D721Med (cell line): ENCODE measurements at places on chromosomes 3 and 15.

GRCh38 chr15:51735228-51736010 is 2.0 kb downstream of the LYSMD2 start:
- no peak for DNase-seq

- DNase-seq, result no peak
Observed at GRCh38 chr3:115336836-115337235, 189.7 kb upstream of the ZBTB20 start.

DNA sequence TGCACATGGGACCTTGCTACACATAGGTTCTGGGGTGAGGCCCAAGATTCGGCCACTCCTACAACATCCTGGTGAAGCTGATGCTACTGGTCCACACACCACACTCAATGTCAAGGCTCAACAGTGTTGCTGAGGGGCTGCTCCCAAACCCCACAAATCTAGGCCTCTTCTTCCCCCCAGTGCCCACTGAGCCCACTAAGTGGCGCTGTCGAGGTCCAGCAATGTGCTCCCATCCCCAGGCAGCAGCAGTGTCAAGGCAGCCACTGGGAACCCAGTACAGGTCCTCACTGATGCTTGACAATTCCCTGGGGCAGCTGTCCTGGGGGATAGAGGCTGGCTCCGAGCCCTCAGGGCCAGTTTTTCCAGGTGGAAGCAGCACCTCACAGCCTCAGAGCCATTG is 21.5 kb downstream of the SCN5A start:
- DNase-seq, result no peak

- DNase-seq, result no peak
Observed at GRCh38 chr3:194225418-194225812, 89.5 kb downstream of the HES1 start.

DNA sequence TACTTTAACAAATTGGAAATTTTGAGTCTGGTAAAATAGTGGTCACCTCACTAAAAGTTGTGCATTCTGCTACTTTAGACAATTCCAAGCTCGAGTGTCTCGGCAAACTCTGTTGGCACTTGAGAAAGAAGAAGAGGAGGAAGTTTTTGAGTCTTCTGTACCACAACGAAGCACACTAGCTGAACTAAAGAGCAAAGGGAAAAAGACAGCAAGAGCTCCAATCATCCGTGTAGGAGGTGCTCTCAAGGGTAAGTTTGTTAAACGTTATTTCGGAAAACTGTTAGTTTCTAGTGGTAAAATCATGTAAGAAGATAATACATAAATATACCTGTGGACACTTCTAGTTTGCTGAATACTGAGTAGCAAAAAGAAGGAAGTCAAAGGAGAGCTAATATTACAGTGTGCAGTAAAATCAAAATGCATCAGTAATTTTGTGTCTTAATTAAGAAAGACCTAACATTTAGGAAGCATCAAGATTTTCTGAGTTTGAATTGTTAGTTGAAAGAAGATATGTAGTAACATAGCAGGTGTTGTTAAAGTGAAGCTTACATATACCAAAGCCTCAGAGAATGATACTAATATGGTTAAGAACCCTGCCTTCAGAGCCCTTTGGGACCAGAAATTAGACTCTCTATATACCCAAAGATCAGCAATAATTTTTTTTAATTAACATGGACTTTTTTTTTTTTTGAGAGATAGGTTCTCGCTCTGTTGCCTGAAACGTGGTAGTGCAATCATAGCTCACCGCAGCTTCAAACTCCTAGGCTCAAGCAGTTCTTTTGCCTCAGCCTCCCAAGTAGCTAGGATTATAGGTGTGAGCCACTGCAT is 23.0 kb downstream of the BUB1B start:
- DNase-seq, result no peak

GRCh38 chr3:196875258-196875657 is 7.5 kb downstream of the SENP5 start:
- no peak for DNase-seq

GRCh38 chr3:143337387-143337786 is 217.8 kb downstream of the CHST2 start:
- DNase-seq, result no peak

DNA sequence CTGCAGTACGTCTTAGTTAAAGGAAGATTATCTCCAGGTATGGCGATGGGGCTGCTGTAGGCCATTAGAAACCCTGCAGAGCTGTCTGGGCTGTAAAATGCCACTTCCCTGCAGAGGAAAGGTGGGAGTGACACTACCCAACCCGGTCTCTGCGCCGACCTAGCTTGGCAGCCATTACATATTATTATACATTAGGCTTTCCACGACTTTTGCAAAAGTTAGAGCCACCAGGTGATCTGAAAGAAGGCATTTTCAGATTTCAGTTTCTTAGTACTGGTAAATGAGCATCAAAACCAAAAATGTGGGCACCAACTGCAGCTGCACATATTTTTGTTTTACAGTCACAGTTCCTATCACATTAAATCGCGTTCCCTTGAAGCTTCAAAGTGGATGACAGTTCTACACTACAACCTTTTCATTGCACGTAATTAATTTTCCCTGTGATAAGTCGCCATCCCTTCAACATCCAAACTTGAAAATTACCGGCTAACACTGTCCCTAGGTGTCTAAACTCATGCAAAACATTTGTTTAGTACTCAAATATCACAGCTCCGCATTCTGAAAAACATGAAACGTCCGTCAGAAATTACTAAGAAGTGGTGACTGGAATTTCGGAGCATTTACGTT is 81.4 kb upstream of the CHD2 start:
- DNase-seq, result no peak

GRCh38 chr15:28084547-28084946 is 14.6 kb downstream of the OCA2 start:
- no peak for DNase-seq

GRCh38 chr3:133509488-133509887 is 64.0 kb upstream of the CDV3 start:
- DNase-seq, result no peak

- DNase-seq, result no peak
Observed at GRCh38 chr15:92035551-92035950, 182.0 kb downstream of the SLCO3A1 start.

- no peak for DNase-seq
Observed at GRCh38 chr3:164419220-164419619, 659.1 kb downstream of the SI start.

DNA sequence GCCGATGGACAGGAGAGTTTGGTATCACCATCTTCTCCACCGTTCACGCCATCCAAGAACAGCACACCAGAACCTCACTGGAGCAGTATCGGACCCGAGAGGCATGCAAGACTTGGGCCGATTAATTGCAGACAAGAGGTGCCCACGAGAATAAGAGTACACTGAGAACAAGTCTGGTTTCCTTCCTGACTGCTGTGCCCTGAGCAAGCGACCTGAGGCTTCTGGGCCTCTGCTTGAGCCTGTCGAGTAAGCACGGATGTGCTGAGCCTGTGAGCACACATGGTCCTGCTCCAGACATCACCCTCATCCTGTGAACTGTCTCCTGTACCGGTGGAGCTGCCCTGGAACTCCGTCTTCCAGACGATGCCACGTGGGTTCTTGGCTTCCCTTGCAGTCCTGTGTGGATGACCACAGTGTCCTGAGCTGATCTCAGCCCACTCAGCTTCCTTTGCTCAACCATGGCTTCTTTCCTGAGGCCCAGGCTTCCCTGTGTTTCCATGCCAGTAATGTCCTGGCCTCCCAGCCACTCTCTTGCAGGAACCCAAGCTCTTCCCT is 34.3 kb upstream of the SNRPA1 start:
- DNase-seq, result no peak

GRCh38 chr3:171967137-171967783 is 72.1 kb upstream of the FNDC3B start:
- no peak for DNase-seq

- DNase-seq, result no peak
Observed at GRCh38 chr3:111517801-111518200, 24.2 kb upstream of the CD96 start.

DNA sequence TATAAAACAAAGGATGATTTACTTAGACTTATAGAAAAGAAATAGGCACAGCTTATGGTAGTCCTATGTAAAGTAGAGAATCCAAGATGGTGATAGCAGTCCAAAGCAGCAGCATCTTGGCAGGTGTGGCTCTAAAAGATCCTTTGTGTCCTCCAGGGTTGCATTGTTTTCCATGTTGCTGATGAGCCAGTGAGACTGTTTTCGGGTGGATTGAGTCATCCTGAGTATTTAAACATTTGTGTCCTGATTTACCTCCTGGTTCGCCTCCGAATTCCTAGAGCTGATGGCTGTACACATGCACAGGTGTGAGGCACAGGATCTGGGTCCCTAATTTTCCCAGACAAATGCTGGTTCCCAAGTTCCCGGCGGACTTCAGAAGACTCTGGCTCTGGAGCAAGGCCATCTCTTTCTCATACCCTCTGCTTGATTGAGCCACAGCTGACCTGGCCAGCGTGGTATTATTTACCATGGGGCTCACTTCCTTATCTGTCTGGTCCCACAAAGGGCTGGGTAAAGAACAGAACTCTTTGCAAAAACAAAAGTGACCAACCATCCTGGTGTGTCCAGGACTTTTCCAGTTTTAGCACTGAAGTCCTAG is 51.0 kb downstream of the ARNT2 start:
- DNase-seq, result no peak

DNA sequence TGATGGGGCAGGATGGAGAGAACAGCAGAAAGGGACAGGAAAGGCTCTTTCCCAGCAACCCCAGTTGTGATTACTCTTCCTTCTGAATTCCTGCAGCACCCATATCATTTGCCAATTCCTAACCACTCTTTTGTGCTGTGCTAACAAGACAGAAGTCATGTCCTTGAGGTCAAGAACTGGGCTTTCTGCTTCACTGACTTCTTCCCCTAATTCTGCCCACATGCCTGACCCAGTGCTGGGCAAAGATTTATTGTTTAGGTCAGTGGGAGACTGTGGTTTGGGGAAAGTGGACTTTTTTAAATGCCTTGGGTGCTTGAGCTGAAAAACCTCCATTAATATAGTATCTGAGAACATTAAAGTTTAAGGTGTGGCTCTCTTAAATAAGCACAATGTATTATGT is 4.2 kb upstream of the EFCAB12 start:
- DNase-seq, result no peak

- DNase-seq, result no peak
Observed at GRCh38 chr15:29467091-29467490, 197.5 kb upstream of the NSMCE3 start.

GRCh38 chr3:157122116-157122515 is 37.8 kb downstream of the CCNL1 start:
- DNase-seq, result no peak

DNA sequence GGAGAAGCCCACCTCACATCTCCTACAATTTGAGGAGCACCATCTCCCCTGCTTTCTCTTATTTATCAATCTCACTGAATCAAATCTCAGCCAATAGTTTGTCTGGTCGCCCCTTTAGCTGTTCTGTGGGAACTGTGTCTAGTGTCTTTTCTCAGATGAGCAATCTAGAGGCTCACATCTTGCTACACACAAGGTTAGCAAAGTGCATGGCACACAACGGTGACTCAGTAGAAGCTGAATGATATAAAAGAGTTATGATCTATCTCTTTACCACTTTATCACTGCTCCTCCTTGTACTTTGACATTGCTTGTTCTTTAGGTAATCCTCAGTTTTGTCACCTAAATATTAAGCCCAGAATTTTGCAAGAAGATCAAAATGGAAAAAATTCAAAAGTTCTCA is 16.8 kb upstream of the COLQ start:
- DNase-seq, result no peak

- no peak for DNase-seq
Observed at GRCh38 chr15:71192816-71193215, 77.5 kb downstream of the THSD4 start.

- DNase-seq, result no peak
Observed at GRCh38 chr15:66388043-66388363, 1.3 kb downstream of the MAP2K1 start.

DNA sequence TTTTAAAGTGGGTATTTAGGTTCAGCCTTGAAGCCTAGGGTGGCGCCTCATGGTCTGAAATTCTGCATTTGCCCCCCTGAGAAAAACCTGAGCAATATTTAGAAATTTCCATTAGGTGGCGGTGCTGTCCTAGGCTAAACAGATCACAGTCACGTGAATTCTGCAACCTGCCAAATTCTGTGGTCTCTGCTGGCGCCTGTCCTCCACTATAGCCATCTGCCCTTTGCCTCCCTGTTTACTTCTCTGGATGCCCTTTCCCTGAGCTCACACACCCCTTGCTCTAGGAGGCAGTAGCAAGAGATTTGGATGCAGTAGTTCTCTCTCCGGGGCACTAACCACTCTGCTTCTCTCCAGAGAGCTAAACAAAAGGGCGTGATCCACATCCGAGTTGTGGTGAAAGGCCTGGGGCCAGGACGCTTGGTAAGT is 9.1 kb downstream of the MRPS11 start:
- DNase-seq, result no peak

- no peak for DNase-seq
Observed at GRCh38 chr3:42569593-42570142, 12.1 kb downstream of the SEC22C start.

- DNase-seq, result no peak
Observed at GRCh38 chr3:31622636-31623288, 90.0 kb downstream of the STT3B start.

DNA sequence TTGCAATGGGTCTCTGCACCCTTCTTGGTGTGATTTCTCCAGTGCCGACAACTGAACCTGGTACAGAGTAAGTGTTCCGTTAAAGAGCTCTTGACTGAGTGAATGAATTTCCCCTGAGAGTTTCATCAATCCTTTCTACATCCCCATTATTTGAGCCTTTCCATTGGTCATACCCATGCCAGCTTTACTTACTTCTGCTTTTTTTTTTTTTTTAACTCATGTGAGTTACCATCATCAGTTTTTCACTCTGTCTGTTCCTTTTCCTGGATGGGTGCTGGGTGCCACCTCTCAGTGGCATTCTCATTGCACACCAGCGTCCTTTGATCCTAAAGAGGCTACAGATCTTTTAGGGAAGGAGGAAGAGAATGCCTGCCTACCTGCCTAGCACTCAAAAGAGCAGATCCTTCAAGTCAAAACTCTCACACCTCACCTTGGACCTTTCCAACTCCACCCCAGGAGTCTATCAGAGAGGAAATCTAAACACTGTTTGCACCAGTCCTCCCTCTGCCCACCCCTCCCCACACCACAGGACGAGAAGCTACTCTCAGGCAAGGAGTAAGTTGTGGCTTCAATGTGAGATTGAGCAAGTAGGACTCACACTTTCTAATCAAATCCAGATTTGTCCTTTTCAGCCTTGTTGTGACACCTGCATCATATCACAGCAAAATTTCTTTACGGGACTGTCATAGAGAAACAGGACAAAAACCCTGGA is 13.1 kb upstream of the USP3 start:
- no peak for DNase-seq
